Right ventricle myocardium superior (tissue), 1 donor: ENCODE measurements at places on chromosomes 7 and 10. TPM values are rescaled to one million over a fixed set of nuclear protein-coding genes. Genes with fewer than 3 reads are reported as not detected.

Gene PRR15
- not detected for total RNA-seq

Gene TFEC
- total RNA-seq = 1.2 TPM

Gene MDH2
- total RNA-seq = 639 TPM

Gene EDRF1
- total RNA-seq = 10.1 TPM

Gene GNGT1
- total RNA-seq = not detected

Gene VSIR
- total RNA-seq = 116 TPM

Gene MXI1
- 75.2 TPM for total RNA-seq

Gene CCDC3
- total RNA-seq = 3.7 TPM

Gene TAS2R39
- total RNA-seq = not detected

Gene ECHS1
- 239 TPM for total RNA-seq

Gene SLC4A2
- 49.7 TPM for total RNA-seq

Gene SFXN4
- 48.2 TPM for total RNA-seq

Gene FLNC
- 601 TPM for total RNA-seq

Gene TDRD1
- total RNA-seq = 5.8 TPM

Gene PDE1C
- total RNA-seq = 181 TPM

Gene BMPER
- 2.3 TPM for total RNA-seq

Gene DRGX
- total RNA-seq = not detected

- DNase-seq = no peak
Measured at GRCh38 chr10:5843686-5844344, 30.6 kb upstream of the GDI2 start.

- no peak for DNase-seq
Measured at GRCh38 chr7:2074691-2075090, 158.1 kb downstream of the MAD1L1 start.

GRCh38 chr10:29643771-29644501, 9.2 kb upstream of the SVIL start:
- peak; percentile 58 for DNase-seq

- DNase-seq = no peak
Measured at GRCh38 chr10:110511734-110512449, 14.2 kb downstream of the DUSP5 start.

DNA sequence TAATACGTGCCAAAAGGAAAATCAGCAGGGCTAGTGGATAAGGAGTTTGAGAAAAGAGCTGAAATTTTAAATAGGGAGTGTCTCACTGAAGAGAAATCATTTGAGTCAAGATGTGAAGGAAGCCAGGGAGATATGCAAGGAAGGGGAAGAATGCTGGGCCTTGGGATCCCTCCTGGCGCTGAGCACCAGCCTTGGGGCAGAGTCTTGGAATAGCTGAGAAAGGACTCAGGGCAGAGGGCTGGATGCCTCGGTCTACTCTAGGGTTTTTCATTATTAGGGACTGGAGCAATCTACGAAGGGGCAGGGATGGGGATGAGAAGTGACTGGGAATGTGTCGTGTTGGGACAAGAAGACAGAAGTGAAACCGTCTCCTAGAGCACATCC, 484 bp downstream of the ZWINT start:
- no peak for DNase-seq

DNA sequence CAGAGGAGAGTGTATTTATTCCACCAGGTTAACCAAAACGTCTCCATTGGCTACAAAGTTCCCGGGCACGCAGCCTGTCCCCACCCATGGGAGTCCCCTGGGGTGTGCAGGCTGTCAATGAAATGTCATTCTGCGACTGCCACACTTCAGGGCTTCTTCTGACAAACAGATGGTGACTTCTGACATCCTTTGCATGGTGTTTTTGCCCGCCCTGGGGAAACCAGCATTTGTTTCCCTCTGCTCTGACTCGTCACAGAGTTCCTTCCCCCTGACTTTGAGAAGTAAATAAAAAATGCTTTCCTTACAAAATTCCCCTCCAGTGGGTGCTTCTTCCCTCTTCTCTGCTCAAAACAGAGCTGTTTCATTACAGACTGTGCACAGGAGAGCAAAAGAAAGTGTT, 38.2 kb downstream of the TNS3 start:
- no peak for DNase-seq

GRCh38 chr7:131040467-131040932, 287.2 kb upstream of the MKLN1 start:
- no peak for DNase-seq

GRCh38 chr10:110642204-110643034, 1.7 kb upstream of the RBM20 start:
- no peak for DNase-seq

GRCh38 chr7:618539-619367, 99.1 kb upstream of the PDGFA start:
- DNase-seq = no peak

DNA sequence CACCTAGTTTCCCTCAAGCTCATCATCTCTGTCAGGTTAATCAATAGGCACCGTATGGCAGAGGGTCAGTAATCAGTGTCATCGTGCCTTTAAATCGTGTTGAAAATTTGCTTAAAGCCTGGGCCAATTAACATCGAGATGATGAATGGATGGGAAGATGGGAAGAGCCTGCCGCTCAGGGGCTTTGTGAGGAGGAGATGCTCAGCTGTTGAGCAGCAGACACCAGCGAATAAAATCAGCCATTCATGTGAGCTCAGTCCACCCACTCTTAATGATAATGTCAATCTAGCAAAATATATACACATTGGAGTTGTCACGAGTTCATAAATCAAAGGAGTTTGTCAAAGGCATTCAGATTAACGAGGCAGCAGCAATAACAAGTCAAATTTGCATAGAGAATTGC, 97.7 kb downstream of the BTRC start:
- DNase-seq = no peak

DNA sequence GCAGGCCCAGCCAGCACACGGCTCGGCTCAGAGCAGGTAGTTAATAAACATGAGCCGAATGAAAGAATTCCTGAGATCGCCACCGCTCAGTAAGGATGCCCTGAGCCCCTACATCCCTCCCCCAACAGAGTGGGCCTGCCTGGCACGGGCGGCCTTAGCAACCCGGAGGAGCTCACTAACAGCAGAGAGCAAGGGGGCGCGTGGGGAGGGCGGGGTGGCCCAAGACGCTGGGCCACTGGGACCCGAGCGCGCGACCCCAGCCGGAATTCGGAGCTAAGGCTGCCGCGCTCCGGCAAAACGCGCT, 403 bp upstream of the ENO4 start:
- no peak for DNase-seq

DNA sequence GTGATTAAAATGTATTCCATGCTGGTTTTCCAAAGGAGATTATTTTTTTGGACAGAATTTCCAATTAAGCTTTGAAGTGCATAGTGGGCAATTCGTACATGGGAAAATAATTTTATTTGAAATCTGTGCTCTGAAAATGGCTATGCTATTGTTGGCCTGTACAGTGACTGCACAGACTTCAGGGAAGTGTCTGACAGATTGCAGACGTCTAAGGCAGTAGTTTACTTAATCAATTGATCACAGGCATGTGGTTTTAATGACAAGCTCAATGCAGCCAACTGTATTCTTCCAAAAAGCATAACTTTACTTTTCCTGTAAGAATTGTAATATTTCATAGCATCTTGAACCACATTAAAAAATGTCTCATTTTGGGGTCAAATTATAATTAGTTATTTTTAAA, 102.0 kb downstream of the SEMA3C start:
- DNase-seq = no peak

- no peak for DNase-seq
Measured at GRCh38 chr7:79334334-79334733, 119.1 kb downstream of the MAGI2 start.

GRCh38 chr10:49609283-49610113, 612 bp upstream of the SLC18A3 start:
- no peak for DNase-seq

DNA sequence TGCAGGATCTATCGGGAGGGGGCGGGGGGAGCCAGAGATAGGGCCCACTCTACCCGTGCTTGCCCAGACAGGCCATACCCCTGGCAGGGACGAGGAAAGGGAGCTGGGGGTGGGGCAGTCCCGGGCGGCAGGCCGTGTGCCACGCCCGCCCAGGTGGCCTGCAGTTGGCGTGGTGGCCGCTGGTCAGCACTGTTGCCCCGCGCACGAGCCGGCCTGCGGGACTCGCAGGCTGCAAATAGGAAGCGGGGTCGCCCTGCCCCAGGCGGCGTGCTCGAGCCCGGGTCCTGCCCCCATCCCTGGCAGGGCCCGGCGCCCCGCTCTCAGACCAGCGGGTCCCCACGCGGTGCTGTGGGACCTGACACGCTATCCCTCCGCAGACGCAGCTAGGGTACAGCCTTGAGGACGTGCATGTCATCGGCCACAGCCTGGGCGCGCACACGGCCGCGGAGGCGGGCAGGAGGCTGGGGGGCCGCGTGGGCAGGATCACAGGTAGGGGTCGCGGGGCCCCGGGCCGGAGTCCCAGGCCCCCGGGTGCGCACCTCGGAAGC, 6.7 kb downstream of the PNLIPRP2 start:
- no peak for DNase-seq

- DNase-seq = no peak
Measured at GRCh38 chr7:111108000-111108399, 17.1 kb downstream of the LRRN3 start.

GRCh38 chr10:30911303-30911863, 120.3 kb downstream of the ZNF438 start:
- DNase-seq = no peak

DNA sequence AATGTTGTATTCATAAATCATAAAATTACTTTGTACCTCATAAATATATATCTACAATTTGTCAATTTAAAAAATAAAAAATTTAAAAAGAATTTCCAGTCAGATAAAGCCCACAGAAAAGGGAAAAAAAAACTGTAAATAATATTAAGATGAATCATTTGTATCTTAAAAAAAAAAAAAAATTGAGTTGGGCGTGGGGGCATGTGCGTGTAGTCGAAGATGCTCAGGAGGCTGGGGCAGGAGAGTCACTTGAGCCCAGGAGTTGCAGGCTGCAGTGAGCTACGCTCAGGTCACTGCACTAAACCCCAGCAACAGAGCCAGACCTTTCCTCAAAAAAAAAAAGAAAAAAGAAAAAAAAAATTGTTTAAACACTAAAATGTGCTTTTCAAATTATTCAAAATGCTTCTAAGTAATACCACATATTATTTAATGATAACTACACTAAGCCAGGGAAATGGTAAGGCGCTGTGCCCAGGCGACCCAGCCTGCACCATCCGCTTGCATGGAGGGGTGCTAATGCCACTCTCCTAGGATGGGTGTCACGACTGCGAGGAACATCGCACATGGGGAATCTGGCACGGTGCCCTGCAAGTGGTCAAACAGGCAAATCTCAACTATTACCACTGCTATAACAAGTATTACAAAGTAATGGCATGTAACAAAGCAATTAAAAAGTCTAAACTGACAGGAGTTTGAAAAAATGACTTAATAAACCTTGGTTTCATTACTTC, 15.4 kb downstream of the GLUD1 start:
- no peak for DNase-seq

DNA sequence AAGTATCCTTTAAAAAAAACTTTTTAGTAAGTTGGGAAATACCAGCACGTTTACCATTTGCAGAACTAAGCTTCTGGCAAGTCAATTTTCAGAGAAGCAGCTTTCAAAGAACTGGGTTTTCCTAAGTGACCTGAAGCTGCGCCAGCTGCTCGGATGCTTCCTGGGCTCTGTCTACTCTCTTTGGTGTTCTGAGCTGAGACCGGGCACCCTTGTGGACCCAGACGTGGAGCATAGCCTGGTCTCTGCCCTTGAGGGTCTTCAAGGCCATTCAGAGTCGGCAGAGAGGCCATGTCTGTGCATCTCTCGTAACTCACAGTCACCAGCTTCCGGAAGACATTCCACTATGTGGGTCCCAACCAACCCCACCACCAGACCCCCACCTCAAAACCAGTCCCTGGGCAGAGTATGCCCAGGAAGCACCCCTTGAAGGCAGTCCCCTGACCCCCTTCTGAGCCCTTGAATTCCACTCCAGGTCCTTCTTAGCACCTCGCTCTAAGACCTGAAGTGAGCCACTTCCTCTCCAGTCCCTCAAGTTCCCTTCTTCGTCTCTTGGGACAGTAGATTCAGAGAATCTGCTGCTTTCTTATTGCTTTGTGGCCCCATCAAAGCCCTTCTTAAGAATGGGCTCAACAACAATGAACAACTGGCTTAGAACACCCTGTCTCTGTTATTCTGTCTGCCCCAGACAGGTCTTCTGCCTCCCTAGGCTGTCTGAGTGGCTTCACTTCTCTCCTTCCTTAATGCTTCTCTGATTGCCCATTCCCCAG, 8.5 kb downstream of the CALML5 start:
- DNase-seq = no peak

GRCh38 chr7:157017149-157017548, 6.7 kb upstream of the MNX1 start:
- DNase-seq = no peak

- DNase-seq = no peak
Measured at GRCh38 chr7:116145245-116145852, 65.0 kb upstream of the TES start.

GRCh38 chr7:121557034-121557892, 161.2 kb upstream of the FAM3C start:
- no peak for DNase-seq

GRCh38 chr7:113504142-113504541, 385.8 kb upstream of the SMIM30 start:
- no peak for DNase-seq

- DNase-seq = no peak
Measured at GRCh38 chr10:100232101-100232500, 2.7 kb upstream of the CHUK start.

DNA sequence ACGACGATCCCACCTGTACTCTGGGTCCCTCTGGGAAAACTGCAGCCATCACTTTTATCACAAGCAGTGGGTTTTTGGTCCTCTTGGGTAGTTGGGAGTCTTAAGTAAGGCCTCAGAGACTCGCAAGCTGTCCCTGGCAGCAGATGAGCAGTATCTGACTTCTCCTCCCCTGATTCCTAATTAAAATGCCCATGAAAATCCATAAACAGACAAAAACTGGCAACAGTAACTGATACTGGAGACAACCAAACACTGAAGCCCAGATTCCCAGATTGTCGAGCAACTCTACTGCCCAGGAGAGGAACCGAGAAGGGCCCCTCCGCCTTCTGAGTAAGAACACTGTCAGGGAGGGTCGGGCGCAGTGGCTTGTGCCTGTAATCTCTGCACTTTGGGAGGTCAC, 333.8 kb downstream of the CALN1 start:
- DNase-seq = no peak

DNA sequence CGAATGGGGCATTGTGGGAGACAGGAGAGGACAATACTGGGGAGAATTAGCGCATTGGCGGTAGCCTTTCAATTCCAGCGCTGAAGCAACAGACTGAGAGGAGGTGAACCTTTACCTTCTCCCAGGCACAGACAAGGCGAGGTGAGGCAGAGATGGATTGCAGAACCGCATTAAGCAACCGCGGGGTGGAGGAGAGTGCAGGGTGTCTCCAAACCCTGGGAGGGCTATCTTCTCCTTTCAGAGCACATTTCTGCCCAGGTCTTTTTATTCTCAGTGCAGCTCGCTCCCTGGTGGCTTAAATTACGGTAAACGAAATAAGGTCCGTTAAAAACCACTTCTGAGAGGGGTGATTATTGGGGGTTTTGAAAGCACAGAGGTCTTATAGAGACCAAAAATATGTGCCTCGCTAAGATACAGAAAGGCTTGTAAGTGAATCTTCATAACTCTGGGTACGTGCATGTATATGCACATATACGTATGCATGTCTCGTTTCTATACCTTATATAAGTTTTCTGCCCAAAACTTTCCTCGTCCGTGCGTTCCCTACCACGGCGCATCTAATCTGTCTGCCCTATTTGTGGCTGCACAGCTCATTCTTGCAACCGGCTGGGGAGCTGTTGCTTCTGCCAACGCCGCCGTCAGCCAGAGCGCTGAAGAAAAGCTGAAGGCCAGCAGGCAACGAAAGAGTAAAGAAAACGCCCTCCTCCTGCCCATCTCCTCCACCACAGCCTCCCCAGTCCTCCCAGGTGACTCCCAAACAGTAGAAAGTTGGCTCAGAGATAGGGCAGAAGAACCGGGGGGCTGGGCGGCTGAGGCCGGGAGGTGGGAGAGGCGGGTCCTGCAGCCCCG, 895 bp upstream of the ZNF804B start:
- peak; percentile 55 for DNase-seq
